ENCODE measurements at places on chromosomes 7 and 10.

DNA sequence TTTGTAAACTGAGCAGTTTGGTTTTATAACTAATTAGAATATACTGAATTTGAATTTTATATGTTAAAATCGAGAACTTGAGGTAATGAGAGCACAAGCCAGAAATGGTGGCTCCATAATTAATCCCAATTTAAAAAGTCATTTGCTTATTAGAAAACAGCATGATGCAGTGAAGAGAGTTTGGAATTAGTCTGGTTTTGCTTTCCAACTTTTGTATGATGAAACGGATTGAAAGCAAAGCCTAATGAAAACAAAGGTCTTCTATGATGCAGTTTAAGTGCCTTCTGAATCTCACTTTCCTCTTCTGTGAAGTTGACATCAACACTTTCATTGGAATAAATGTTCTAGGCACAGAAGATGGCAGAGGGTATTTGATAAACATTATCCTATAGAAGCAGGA, 89.4 kb downstream of the SORCS1 start:
- no peak for DNase-seq

DNA sequence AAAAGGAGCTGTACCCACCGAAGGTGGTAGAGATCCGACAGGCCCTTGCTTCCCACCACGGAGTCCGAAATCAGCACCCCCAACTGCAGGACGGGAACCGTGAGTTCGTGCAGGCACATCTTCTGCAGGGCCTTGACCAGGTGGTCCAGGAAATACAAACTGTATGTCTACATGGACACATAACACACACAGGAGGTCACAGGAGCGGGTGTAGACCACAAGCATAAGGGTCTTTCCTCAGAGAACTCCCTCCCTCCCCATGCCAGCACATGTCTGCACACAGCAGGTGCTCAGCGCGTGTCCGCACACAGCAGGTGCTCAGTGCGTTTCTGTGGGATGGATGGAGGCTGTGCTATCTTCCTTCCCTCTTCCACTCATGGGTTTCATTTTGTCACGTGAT, 69.7 kb downstream of the CFAP46 start:
- no peak for DNase-seq

GRCh38 chr10:85858776-85859515, 507.6 kb downstream of the GRID1 start:
- no peak for DNase-seq

- peak; percentile 4 for DNase-seq
These were observed 66.1 kb downstream of the AGK start for GRCh38 chr7:141617280-141617679.

- DNase-seq = no peak
These were observed 43.0 kb downstream of the PKD1L1 start for GRCh38 chr7:47905076-47905920.

GRCh38 chr7:158366916-158367633, 220.5 kb downstream of the PTPRN2 start:
- no peak for DNase-seq

- DNase-seq = no peak
These were observed 147.9 kb downstream of the IMMP2L start for GRCh38 chr7:111414374-111414773.

GRCh38 chr7:130875901-130876300, 141.9 kb upstream of the KLF14 start:
- no peak for DNase-seq

DNA sequence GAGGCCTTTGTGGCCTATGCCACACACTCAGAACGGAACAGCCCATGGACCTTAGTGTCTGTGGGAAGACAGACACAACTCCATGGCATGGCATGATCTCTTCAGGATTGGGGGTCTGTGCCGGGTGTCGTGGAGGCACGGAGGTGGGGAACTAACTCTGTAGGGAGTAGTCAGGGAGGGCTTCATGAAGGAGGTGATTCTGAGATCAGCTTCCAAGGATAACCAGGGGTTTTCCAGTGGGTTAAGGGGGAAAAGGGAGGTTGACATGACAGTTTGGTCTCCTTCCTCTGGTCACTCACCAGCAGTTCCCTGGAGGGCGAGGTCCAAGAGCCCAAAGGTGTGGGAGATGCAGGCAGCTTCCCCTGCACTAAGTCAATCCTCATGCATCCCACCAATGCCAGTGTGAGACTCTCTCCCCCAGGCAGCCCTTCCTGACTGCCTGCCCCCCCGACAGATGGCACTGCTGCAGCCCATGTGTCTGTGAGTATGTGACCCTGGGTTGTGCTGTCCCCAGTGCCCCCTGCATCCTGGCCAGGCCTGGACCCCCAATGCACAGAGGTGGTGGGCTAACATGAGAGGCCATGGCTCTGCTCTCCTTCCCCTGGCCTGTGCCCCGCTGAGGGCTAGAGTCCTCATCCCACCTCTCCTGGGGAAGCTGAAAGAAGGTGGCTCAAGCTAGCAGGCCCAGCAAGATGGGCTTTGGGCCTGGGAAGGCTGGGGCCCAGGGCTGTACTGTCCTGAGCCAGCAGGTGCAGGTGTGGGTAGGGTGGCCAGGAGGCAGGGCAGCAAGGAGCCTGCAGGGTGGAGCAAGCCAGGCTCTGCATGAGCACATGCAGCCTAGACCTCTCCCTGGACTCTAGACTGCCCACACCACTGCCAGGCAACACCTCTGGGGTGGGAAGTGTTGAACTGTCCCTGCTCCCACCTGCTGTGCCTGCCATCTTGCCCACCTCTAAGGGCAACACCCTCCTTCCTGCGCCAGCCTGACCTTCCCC, 39.7 kb downstream of the RASGEF1A start:
- no peak for DNase-seq

DNA sequence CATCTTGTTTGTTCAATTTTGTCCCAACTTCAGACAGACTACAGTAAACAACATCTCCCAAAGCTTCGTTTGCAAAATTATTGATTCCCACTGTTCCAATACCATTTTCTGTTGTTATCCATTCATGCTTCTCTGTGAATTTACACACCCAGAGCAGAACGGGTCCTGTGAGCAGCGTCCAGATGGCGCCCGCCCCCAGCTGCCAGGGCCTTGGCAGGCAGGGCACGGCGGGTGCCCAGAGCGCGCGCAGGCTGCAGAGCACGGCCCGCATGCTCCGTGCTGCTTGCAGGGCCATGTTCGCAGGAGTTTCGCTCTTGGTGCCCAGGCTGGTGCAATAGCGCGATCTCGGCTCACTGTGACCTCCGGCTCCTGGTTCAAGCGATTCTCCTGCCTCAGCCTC, 32.5 kb upstream of the SEPTIN7 start:
- no peak for DNase-seq

DNA sequence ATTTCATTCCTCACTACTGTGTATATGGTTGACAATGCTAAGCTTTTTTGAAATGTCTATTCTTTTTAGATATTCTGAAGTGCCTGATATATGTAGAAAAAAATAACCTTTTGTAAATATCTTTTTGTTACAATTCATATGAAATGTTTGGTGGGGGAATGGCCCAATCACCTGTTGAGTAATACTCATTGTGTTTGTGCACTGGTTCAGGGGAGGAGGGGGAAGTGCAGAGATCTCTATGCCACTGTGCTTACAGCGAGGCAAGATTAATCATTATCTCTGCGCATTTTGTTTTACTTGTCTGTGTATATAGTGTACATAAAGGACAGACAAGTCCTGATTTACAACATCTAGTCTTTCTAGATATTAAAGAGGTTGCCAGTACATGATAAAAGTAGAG, 25.2 kb downstream of the NUP42 start:
- no peak for DNase-seq

- DNase-seq = peak; percentile 99
These were observed 30.9 kb downstream of the LAMB1 start for GRCh38 chr7:107972075-107972482.

- no peak for DNase-seq
These were observed 196.4 kb downstream of the USP6NL start for GRCh38 chr10:11415095-11415494.

- DNase-seq = peak; percentile 83
These were observed 1.2 kb upstream of the ATP6V0E2 start for GRCh38 chr7:149872419-149873073.

- DNase-seq = peak; percentile 38
These were observed 44.9 kb downstream of the MINDY4 start for GRCh38 chr7:30815951-30816644.

- DNase-seq = no peak
These were observed 59.8 kb downstream of the PTEN start for GRCh38 chr10:87923233-87923632.

DNA sequence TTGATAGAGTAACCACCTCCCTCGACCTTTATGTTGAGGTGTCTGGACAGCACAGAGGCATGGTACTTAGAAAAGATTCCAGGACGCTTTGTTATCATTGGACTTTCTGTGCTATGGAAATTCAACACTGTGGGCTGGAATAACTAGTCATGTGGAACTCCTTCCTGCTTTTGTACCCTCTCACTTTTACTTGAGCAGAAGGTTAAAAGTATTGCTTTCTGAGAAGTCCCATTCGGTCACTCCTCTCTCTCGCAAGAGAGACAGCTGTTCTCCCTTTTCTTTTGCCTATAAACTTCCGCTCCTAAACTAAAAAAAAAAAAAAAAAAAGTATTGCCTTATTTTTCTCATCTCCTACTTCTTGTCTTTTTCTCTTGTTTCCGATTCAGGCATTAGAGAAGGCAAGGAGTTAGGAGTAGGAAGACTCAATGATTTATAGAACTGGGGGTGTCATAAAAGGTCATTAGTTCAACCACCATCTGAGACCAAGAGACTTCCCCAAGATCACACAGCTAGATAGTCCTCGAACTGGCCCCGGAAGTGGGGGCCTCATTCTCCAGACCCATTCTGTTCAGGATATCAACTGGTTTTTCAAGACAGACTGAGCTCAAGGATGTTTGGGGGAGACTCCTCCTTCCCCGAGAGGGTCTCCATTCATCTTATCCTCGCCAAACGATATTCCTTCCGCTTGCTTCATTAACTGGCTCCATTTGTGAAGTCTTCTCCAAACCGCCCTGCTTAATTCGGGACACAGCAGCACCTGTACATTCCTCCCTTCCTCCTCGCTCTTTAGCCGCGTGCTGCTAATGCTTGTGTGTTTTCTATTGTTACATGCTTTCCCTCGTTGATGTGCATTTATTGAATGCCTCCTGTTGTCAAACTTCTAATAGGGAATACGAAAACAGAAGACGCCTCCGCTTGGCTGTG, 995 bp upstream of the INPP5F start:
- peak; percentile 19 for DNase-seq

DNA sequence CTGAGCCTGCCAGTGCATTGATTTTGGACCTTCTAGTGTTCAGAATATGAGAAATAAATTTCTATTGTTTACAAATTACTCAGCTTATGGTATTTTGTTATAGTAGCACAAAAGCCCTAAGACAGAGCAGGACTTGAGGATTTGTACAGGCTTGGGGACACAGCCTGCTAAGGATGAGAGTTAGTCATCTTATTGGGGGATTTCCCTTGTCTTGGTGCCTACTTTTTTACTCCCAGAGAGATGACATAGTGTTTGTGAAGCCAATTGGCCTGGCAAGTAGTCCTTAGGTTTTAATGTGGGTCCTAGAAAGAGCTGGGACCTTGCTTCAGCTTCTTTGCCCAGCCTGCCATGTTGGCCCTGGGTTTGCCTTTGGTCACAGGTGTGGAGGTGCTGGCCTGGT, 364.0 kb downstream of the REEP3 start:
- DNase-seq = no peak

DNA sequence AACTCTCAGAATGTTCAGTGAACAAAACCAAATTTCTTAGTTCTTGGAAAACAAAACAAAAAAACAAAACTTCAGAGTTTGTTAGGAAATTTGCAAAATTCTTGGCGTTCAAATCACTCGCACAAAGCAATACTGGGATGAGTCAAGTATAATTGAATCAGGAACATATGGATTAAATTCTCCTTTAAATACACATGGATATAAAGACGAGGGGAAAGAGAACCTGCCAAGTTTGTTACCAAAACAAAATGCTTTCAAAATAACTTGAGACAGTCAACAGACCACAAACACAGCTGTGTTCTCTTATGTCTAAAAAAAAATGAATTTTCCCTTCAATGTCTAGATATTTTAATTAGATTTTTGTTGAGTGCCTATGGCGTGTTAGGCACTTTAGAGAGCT, 93.5 kb upstream of the MPP7 start:
- DNase-seq = peak; percentile 78

DNA sequence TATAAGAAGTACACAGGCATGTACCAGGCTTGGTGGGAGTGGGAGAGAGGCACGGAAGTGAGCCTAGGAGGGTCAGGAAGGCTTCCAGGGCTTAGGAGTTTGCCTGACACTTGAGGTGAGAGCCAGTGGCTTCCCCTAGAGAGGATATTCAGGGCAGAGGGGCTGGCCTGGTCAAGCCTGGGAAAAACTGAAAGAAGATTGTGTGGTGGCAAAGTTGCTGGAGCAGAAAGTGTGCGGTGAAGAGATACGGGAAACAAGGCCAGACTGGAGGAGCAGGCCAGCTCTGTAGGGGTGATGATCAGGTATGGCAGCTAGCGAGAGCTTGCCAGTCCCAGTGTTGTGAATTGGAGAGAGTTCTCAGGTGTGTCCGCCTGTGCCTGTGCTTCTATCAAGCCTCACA, 129.9 kb downstream of the CCNY start:
- DNase-seq = no peak

DNA sequence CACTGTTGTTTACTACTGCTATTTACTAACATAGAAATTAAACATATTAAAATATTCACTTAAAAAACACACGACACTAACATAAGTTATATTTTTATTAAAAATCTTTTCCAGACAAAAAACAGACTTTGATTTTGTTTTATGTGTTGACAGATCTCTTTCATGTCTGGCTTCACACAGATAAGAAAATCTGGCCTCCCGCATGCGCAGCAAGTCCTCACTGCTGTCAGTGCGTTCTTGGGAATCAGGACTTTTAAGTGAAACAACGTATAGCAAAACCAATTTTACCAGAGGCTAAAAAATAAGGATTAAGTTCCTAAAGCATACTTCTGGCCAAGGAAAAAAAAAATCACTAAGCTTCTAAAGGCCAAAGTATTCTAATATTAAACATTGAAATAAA, 1.2 kb upstream of the IDI1 start:
- DNase-seq = no peak

GRCh38 chr10:133237588-133238465, at the start of gene VENTX:
Gene VENTX, plus strand, starts transcription at chr10:133237855. Its CDS starts 60 bp downstream, at chr10:133237915.
- no peak for DNase-seq

DNA sequence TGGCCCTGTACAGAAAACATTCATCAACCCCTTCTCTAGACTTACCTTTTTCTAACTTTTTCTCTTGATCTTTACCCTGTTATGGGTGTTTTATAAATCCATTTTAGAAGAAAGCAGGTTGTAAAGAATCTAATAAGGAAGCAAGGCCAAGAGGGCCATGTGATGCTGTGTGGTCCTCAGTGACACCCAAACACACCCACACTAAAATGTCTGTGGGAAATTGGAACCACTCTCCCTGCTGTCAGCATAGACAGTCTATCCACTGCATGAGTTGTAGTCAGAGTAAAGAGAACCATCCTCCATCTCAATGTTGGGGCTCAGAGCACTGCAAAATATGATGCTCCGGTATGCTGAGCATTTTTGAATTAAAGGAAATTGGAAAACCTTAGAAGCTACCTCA, 235.5 kb downstream of the SKIDA1 start:
- DNase-seq = no peak
